ENCODE measurements at places on chromosomes 1 and 21.

- DNase-seq, result peak; percentile 73
Observed at GRCh38 chr1:247332215-247332622, 552 bp upstream of the ZNF496 start.

DNA sequence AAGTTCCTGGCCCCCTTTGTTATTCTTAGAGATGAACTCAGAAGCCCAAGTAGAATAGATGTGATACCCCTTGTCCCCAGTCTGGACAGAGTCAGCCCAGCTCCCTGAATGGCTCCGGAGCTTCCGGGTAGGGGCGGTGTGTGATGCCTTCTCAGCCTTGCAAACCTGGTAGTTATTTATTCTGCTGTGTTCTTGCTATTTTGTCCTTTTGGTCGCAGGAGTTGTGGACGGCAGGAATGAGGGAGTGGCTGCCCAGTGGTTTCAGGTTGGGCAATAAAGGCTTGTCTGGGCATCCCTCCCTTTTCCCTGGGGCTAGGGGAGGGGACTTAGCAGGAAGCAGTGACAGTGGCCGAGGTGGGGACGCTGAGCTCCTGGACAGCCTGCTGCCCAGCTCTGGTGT, 2.8 kb downstream of the PTPRU start:
- no peak for DNase-seq

GRCh38 chr1:44519035-44519676, 114.1 kb downstream of the RNF220 start:
- no peak for DNase-seq

DNA sequence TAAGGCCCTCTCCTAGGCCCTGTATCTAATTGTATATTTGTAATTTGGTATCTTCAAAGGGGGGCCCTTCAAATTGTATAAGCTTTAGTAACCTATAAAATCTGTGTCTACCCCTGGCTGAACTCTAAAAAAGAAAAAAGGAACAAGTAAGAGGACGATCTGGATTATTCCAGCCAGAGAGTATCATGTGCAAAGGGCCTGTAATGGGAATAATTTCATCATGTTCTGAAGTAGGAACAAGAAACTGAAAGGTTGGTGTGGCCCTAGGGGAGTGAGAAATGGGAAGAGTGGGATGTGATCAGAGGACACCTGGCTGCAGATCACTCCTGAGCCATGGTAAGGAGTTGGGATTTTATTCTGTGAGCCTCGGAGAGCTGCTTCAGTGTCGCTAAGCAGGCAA, 14.7 kb downstream of the PTAFR start:
- no peak for DNase-seq

DNA sequence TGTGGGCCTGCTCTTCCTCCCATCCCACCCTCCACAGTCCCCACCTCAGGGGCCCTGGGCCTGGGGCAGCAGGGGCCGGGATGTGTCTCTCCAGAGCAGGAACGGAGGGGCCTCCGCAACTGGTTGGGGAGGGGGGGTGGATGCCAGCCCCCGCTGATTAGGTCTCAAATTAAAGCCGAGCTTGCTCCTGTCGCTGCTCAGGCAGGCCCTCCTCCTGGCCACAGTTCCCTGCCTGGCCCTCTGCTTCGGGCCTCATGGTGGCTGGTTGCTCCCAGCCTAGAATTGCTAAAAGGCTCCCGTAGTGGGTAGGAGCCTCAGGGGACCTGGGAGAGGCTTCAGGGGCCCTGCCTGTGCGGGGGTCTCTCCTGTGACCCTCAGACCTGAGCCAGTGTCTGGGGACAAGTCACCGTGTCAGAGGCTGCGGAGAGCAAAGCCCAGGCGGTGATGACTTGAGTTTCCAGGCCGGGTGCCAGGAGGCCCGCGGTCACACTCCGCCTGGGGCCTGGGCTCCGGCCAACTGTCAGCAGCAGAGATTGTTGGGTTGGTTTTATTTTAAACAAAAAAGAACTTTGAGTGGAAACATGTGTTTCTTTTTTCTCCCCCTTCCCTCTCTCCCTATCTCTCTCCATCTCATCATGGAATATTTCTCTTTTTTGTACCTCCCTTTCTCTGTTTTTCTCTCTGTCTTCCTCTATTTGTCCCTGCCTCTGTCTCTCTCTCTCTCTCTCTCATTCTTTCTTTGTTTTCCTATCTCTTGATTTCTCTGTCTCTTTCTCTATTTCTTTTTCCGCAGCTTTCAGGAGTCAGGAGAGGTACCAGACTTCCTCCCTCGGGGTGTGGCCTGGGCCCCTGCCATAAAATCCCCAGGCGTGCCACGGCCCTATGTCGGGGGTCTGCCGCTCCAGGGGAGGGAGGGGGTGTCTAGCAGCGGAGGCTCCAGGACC, 20.0 kb upstream of the EPHA2 start:
- DNase-seq, result peak; percentile 95

- peak; percentile 18 for DNase-seq
Observed at GRCh38 chr1:89363196-89363595, 663 bp upstream of the GBP6 start.

DNA sequence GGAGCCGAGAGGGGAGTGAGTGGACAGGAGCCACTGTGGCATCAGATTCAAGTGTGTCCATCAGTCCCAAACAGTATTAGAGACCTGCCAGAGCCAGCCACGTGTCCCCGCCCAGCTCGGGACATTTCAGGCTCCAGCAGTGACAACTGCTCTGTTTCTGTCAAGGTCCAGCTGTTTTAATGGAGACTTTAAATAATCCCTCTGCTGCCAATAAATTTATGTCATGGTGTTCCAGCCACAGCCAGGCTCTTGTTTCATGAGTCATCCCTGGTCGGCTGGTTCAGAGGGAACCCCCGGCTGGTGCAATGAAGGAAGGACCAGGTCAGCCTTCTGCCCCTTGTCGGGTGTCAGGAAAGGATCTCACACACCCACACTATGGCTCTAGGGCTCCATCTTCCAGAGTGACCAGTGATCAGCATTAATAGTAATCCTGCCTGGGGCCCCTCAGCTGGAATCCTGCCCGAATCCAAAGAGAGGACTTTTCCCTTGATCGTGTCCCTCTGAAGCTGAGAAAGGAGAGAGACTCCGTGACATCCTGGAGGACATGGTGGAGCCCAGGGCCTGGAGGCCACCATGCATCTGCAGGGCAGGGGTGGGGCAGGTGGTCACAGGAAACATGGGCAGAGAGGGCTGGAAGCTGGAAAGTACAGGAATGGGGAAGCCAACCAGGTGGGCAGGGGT, 197.3 kb downstream of the MATN1 start:
- peak; percentile 41 for DNase-seq

DNA sequence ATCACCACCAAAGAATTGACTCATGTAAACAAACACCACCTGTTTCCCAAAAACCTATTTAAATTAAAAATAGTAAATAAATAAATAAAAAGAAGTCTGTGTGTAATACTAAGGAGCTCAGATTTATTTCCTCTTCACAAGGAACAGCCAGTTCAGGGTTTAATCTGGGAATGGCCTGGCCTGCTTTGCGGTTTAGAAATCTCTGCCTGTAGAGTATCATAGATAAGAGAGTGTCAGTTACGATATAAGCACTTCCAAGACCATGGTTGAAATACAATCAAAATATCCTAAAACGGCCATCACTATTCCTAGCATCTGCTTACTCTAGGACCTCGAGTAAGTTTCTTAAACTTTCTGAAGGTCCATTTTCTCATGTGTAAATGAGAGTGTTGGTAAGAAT, 274.4 kb downstream of the PLPP3 start:
- DNase-seq, result peak; percentile 91

GRCh38 chr1:15577691-15578090, 7.2 kb downstream of the AGMAT start:
- no peak for DNase-seq

DNA sequence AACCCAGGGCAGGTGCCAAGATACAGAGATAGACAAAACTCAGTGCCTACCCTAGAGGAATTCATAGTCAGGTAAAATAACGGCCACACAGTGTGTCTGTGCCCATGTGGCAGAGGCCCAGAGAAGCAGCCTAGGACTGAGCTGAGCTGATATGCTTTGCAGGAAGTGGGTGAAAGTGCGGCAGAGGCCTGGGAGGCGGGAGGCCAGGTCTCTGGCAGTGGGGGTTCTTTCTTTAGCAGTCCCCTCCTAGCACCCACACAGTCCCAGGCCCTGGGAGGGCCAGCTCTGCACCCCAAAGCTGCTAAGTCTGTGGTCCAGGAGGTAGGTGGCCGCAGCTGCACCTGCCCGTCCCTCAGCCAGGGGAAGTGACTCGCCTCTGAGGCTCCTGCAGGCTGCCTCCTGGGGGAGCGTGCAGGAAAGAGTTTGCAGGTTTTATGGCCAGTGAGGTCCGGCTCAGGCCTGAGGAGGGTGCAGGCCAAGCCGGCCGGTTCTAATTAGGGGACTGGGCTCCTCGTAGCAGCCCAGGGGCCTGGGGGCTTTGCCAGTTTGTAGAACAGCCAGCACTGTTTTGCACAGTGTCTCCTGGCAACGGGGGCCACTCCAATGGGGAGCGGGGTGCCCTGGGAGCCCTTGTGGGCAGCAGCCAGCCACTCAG, 107.9 kb downstream of the SPSB1 start:
- no peak for DNase-seq

DNA sequence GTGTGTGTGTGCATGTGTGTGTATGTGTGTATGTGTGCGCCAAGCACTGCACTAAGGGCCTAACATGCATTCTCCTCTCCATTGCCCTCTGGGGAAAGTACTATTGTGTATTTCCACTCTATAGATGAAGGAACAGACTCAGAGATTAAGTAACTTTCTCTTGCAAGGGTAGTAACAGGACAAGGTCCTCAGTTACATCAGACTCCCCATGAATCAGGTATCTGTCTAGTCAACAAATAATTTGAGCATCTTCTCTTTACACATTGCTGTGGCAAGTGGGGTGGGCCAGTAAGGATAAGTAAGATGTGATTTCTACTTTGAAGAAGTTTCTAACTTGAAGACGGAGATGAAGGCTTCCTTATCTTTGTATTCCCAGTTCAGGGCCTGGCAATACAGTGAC, 5.0 kb upstream of the HTR1D start:
- DNase-seq, result no peak

- peak; percentile 59 for DNase-seq
Observed at GRCh38 chr1:154546264-154547063, 12.0 kb downstream of the UBE2Q1 start.

- DNase-seq, result no peak
Observed at GRCh38 chr1:183289051-183289496, 103.0 kb downstream of the LAMC2 start.

- no peak for DNase-seq
Observed at GRCh38 chr1:176789571-176790090, 326.7 kb downstream of the PAPPA2 start.

GRCh38 chr1:48121955-48122354, 100.6 kb upstream of the SLC5A9 start:
- no peak for DNase-seq

GRCh38 chr1:159900086-159900680, at the start of gene CFAP45:
Gene CFAP45, minus strand, starts transcription at chr1:159900165. Its CDS starts 67 bp downstream, at chr1:159900098.
- peak; percentile 69 for DNase-seq

- DNase-seq, result peak; percentile 72
Observed at GRCh38 chr1:36350659-36351226, 27.3 kb upstream of the EVA1B start.

- no peak for DNase-seq
Observed at GRCh38 chr1:22203335-22203734, 60.4 kb upstream of the WNT4 start.

DNA sequence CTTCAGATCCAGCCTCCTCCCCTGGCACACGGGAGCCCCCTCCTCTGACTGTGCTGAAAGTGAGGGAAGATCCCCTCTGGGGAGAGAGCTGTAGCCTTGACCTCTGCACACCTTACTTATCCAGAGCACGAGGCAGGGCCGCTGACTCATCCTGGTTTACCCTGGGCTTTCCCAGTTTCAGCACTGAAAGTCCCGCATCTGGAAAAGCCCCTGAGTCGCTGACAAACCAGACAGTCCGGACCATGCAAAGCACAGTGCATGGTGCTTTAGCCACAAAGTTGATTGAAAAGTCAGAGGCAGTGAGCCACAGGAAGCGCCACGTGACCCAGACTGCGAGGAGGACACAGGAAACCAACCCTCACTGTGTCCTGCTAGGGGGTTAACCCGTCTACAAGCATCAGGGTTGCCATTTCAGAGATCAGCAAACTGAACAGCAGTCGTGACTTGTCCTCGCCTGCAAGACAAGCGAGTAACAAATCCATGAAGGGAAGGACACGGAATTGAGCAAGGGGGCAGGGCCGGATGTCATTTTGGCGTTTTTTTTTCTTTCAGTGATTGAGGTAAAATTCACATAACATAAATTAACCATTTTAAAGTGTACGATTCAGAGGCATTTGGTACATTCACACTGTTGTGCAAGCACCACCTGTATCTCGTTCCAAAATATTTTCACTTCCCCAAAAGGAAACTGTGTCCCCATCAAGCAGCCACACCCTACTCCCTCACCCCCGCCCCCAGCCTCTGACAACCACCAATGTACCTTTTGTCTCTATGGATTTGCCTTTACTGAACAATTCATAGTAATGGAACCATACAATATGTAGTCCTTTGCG, 19.9 kb upstream of the IFNGR2 start:
- DNase-seq, result peak; percentile 95

- DNase-seq, result peak; percentile 33
Observed at GRCh38 chr1:169108863-169109560, 2.5 kb downstream of the ATP1B1 start.

GRCh38 chr21:36171336-36171735, 14.7 kb downstream of the DOP1B start:
- no peak for DNase-seq

DNA sequence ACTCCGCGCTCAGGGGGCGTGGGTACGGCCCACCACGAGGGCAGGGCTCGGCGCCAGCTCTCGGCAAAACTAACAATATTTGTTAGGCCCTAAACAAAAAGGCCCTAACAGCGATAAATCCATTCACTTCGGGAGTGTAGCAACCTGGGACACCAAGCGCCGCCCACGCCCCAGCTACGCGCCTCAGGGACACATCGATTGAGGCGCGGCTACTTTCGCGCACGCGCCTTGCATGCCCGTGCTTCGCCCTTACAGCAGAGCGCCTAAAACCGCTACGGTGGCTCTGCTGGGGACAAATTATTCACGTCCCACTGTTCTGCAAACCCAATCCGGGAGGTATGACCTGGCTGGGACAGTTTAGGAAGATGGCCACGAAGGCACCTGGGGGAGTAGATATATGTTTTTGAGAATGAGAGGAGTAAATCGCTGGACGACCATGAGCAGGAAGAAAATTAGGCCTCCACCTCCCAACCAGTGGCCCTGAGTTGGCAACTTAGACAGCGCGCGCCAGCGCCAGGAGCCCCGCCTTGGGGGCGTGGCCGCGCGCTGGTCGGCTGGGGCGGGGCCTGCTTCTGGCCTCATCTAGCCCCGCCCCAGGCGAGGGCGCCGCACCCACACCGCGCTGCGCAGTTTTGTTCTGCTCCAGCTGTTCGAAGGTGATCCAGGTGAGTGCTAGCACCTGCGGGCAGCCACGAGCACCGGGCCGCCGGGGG, at the start of gene MGST3:
MGST3 (plus strand) TSS at position 606 of the 713 bp plus-strand sequence. CDS start 18,614 bp downstream, outside the sequence.
- DNase-seq, result peak; percentile 94

- DNase-seq, result no peak
Observed at GRCh38 chr1:74245168-74245772, 10.1 kb downstream of the TNNI3K start.
